ENCODE measurements at places on chromosomes 3 and 15.

DNA sequence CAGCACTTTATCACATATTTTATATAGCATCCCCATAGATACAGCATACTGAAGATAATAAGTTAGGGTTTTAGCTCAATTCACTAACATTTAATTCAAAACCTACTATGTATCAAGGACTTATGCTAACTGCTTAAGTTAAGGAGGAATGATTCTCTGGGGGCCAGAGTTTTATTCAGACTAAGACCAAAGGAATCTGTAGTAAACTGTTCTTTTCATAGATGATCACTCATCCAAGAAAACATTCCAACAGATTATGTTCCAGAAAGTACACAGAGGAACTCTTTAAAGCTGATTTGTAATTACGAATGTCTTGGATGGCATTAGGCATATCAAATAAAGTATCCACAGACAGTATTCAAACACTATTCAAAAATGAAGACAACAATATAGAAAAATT, 226.4 kb downstream of the SCAPER start:
- DNase-seq = no peak

- DNase-seq = no peak
These were observed 143.1 kb downstream of the CHSY1 start for GRCh38 chr15:101108791-101109190.

- DNase-seq = no peak
These were observed 193.1 kb upstream of the ADAMTS9 start for GRCh38 chr3:64880916-64881315.

DNA sequence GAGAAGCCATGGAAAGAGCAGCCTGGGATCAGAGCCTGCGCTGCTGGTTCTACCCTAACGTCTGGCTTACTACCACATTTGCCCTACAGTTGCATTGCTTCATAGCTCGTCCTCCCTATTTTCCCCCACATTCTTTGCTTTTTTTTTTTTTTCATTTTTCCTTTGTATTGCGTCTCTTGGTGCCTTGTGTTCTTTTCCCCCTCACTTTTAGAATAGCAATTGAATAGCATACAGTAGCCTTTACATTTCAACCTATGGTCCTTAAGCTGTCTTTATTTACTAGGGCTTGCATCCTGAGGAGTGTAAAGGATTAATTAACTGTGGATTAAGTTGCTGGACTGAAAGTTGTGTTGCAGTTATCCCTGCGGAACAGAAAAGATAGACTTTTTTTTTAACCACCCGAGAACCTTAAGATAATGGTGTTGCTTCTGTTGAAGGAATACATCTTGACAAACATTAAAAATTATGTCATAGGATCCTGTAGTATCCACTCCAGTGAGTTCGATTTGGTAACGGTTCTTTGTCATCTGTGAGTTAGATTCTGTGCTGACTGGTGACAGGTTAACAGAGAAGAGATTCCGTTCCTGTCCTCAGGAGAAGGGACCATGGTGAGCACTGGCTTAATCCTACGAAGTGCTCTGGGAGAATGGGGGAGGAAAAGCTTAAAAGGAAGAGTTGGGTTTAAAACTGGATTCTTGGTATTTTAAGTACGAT, 417.4 kb upstream of the NAALADL2 start:
- DNase-seq = no peak

DNA sequence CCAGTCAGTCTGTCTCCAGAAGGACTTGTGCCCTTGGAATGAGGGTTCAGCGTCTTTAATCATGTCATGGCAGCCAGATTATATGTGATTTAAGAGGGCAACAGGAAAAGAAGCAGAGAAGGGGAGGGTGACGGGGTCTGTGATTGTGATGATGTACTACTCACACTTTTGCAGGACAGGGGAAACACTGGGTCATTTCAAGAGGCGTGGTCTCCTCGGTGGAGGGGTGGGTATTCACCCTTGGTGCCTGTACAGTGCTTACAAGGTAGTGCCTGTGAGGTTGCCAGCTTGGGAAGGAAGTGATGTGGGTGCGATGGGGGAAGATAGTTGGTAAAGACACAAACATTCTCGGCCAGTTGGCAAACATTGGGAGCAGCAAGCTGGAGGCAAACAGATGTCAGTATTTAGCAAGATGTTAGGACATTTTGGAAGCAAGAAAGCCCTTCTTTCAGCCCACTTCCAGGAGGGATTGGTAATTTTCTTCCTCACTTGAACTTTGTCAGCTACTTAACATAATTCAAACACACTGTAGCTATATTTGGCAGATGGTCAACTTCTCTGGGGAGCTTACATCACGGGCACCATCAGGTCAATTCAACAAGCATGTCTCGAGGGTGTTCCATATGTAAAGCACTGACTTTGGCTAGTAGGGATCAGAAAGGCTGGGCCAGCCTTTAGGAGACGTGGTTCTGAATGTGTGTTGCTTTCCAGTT, 71.4 kb upstream of the ROPN1 start:
- DNase-seq = peak; percentile 57

DNA sequence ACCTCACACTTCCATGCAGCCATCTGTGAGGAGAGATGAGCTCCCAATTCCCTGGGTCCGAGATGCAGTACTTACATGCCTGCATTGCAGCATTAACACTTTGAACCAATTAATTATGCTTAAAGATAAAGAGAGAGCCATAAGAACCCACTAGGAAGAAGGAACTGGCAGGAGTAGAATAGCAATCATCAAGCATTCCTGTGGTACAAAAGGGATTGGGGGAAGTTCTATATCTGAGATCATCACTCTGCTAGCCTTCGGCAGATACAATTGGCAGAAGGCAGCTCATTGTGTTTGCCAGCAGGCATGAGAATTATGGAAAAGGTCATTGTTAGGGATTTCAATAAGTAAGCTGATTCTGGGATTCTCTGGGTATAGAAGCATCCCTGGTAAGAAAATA, 891.4 kb downstream of the NTRK3 start:
- DNase-seq = no peak

- DNase-seq = peak; percentile 89
These were observed at the start of gene PPM1L for GRCh38 chr3:160755776-160756304. PPM1L (plus strand) TSS chr3:160756231.

DNA sequence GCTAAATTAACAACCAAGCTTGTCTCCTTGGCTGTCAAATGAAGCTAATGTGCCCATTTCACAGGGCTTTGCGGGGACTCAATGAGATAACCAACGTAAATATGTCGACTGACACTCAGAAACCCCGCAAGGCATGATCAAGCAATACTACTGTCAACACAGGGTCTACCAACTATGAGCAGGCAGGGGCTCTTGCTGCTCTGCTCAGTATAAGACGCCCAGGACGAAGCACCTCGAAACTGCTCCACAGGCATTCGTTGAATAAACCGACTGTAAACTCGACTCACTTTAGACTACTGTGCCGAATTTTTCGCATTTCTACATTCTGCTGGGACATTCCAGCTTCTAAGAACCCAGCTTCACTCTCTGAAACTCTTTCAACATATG, 55.0 kb downstream of the FEZF2 start:
- DNase-seq = no peak

DNA sequence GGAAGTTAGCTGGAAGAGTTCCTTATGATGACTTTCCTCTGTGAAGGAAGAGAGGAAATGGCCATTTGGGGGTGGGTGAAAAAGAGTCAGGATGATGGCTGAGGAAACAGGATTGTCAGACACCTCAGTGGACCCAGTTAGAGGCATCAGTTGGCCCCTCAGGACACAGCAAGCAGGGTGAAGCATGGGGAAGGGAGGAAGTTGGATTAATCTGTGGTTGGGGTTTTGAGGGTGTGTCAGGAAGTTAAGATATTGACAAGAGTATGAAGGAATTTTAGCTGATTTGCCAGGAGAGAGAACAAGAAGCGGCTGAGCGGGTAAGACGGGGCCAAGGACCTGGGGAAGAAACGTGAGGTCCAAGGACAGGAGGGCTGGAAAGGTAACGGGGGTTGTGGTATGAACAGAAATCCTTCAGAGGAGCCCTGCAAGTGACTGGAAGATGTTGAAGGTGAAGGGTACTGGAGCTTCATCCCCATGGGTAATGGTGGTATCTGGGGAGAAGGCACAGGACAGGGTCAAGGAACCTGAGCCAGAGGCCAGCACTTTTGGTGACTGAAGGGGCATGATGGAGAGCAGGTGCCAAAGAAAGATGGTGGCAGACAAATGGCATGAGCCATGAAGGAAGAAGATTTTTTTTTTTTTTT, 2.7 kb downstream of the UQCC5 start:
- no peak for DNase-seq

DNA sequence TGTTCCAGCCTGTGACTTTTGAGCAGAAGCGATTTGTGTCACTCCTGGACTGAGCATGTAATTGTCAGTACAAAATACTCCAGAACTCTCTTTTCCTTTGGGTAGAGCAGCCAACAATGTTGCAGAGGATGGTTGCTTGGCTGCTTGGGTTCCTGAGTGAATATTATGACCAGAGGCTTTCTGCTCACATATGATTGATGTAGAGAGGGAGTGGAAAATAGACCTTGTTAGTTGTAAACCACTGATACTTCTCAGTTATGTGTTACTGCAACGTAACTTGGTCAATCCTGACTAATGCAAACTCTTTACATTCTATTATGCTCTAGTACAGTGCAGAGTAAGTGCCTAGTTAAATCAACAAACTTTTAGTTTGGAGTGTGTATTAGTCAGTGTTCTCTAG, 322.6 kb upstream of the KCNH8 start:
- no peak for DNase-seq

DNA sequence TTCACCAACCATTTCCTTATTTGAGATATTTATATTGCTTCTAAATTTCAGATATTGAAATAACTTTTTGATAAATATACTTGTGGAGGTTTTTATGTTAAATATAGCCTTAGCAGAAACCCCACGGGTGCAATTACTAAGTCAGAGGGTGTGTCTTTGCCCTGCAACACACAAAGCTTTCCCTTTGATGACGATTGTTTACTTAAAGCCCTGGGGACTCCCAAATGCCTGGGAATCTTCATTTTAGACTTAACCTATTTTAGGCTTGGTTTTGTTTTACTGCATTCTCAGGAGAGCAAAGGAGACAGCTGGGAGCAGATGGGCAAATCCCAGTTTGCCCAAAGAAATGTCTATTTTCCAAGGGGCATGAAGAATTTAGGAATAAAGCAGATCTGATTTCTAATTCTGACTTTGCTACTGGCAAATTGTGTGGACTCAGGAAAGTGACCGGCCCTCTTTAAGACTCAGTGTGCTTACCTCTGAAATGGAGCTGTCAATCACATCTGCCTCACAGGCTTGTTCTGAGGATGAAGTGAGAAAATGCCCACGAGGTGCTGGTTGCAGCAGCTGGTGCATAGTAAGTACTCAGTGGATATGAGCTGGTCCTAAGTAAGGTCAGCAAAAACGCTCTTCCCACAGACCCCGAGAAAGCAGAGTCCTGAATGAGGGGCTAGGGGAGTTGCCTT, 49.3 kb upstream of the CA12 start:
- DNase-seq = no peak
